HepG2 (cell line): ENCODE measurements at places on chromosomes 7 and 10. TPM values are rescaled to one million over a fixed set of nuclear protein-coding genes. Genes with fewer than 3 reads are reported as not detected.

The EGR2 gene
- total RNA-seq = 0.11 TPM in 1 of 2 replicates, not detected in the other

DNA sequence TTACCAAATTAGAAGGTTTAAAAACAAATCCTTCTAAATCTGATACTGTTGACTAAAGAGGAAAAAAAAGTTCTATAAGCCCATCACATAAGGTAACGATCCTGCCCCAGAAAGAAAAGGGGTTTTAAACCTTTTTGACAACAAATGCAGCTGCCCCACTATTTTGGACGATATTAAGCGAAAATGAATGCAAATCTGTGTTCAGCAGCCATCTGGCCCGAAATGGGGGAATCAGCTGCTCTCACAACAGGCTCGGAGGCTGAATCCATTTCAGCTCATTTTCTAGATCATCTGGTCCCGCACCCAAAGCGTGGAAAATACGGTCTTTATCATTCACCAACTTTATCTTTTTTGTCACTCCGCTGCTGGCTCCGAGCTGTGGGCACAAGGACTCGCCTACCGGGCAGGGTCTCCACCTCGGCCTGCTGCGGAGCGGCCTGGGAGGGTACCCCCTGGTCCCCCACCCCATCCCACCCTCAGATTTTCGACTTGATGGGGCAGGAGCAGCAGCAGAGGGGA, 2.4 kb upstream of the EBF3 start:
- no peak for DNase-seq

DNA sequence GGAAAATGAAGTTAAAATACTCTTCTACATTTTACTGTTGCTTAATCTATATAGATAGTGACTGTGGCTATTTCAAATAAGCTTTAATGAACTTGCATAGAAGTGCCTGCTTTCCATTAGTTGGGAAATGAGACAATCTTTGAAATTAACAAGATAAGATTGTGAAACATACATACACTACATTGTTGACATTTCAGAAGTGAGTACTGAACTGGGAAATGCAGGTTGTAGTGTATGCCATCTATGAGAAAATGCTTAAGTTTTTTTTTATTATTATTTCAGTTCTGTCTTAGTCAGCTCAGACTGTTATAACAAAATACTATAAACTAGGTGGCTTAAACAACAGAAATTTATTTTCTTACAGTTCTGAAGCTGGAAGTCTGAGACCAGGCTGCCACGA, 49.6 kb upstream of the CSTF2T start:
- no peak for DNase-seq

The MSMB gene
- total RNA-seq = not detected in 2 replicates

The SH2D4B gene
- not detected in 2 replicates for total RNA-seq
